ENCODE measurements at places on chromosomes 13 and 19.

DNA sequence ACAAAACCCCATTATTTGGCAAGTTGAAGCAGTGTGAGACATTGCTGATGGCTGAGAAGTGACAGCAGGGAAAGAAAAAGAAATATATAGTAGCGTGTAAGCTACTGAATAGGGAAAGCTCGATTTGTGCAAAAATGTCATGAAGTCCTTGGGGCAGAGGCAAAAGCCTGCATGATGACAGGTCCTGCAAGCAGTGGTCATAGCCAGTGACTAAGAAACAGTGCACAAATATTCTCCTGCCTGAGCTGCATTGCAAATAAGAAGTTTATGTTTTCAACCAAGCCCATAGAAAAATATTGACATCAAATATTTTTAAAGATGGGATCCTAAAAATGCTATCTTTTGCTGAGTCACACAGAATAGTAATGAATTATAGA lies 270.0 kb downstream of the SLITRK6 start:
- no peak for DNase-seq

GRCh38 chr13:44413095-44413494 lies 39.5 kb downstream of the SERP2 start:
- no peak for DNase-seq

GRCh38 chr19:33416307-33417215 lies 43.1 kb downstream of the CEBPG start:
- peak; percentile 62 for DNase-seq

- no peak for DNase-seq
These were observed 5.4 kb downstream of the GNA11 start for GRCh38 chr19:3099347-3100145.

GRCh38 chr13:77338961-77339401 lies 12.1 kb upstream of the MYCBP2 start:
- DNase-seq, result no peak

DNA sequence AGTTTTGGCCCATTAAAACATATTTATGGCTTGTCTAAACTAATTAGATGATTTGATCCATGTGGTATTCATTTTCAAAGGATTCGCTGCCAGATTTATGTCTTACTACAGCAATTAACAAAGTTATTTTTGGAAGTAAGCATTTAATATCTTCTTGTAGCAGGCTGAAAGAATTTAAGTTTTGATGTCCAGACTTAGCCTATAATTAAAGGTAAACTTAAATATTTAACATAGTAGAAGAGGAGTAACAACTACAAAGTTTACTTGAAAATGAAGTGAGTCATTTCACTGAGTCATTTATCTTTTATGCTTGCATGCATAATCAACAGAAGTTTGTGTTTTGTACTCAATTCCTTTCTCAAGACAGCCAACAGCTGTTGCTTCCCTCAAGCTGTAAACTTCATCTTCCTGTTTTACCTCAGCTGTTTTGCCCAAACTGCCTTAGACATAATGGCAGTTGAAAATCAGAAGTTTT lies 58.1 kb downstream of the EDNRB start:
- no peak for DNase-seq

DNA sequence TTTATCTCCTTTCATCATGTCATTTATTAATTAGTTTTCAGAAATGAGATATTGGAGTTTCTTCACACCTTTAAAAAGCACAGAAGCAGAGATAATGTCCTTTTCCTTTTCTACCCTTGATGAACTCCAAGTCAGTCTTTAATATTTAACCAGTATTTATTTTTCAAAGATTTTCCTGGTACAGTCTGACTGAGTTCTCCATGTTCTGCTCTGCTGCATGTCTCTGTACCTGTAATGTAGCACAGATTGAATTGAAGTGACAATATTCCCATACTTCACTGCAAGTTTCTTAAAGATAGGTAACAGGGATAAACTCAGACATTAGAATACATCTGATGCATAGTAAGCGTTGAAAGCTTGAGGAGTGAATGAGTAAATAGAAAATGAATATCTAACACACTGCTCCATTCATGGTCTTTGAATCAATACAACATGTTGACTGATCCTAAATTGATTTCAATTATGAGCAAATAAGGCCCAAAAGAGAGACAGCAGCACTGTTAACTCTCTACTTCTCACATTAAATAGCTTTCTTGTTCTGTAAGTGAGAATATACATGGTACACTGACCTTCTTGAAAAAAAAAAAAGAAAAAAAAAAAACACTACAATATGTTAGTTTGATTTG lies 1323.6 kb upstream of the PRR20A start:
- no peak for DNase-seq

GRCh38 chr13:90233933-90234672 lies 1113.4 kb upstream of the MIR17HG start:
- DNase-seq, result no peak

Data from CD4-positive, alpha-beta T cell treated with Interleukin-6 at 100 ng/mL for 8 hours (primary cell).